ENCODE measurements at places on chromosomes 3 and 15.

GRCh38 chr3:34053626-34054025 is 255.2 kb downstream of the PDCD6IP start:
- no peak for DNase-seq

- no peak for DNase-seq
These were observed 22.0 kb downstream of the PRR23E start for GRCh38 chr3:127214975-127215374.

GRCh38 chr3:197168606-197169005 is 129.8 kb downstream of the DLG1 start:
- DNase-seq, result no peak

GRCh38 chr3:21446027-21446426 is 305.0 kb downstream of the ZNF385D start:
- DNase-seq, result no peak

GRCh38 chr3:71421475-71421819 is 162.1 kb downstream of the FOXP1 start:
- DNase-seq, result no peak

DNA sequence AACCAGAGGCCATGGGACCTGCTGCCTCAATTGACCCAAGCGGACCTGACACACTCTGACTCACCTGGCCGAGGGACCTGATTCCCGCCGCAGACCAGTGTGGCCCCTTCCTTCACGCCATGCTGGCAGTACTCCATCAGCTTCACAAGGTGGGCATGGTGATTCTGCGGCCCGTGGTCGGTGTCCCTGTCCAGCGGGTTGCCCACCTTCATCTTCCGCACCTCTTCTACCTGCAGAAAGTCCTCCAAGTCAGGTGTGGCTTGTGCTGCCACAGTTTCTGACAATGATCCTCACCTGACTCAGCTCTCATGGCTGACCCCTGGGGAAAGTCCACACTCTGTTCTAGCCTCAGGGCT is 25.9 kb upstream of the SLC41A3 start:
- peak; percentile 1 for DNase-seq

GRCh38 chr3:108006077-108006771 is 84.6 kb downstream of the CD47 start:
- DNase-seq, result no peak

GRCh38 chr15:39135989-39136388 is 444.9 kb upstream of the THBS1 start:
- DNase-seq, result no peak

DNA sequence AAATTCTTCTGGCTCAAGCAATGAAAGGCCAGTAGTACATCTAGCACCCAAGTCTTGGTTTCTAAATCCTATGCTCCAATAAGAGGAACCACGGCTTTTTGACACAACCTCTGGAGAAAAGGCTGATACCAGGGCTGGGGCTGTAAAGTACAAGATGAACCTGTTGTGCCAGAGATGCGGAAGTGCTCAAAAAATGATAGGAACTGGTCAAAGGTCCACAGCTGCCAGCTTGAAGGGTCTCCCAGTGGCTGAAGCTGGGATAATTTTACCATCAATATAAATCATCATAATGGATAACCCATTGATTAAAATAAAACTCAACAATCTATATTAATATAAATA is 558 bp upstream of the NCEH1 start:
- DNase-seq, result no peak

DNA sequence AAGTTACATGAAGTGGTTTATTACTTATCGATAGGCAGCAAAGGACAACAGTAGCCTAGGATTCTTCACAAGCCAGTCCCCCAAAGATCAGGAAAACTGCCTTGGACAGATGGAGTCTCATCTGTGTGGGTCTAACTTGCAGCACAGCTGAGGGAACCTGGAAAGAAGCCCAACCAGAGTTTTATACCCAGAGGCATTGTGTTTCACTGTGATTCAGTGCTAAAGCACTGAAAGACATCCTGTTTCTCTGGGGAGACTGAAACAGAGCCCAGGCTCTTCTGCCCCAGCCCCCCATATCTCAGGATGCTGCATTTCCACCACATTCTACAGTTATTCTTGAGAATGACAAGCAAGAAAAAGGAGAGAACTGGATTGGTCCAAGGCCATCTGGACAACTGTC is 48.2 kb upstream of the PYDC2 start:
- DNase-seq, result no peak

DNA sequence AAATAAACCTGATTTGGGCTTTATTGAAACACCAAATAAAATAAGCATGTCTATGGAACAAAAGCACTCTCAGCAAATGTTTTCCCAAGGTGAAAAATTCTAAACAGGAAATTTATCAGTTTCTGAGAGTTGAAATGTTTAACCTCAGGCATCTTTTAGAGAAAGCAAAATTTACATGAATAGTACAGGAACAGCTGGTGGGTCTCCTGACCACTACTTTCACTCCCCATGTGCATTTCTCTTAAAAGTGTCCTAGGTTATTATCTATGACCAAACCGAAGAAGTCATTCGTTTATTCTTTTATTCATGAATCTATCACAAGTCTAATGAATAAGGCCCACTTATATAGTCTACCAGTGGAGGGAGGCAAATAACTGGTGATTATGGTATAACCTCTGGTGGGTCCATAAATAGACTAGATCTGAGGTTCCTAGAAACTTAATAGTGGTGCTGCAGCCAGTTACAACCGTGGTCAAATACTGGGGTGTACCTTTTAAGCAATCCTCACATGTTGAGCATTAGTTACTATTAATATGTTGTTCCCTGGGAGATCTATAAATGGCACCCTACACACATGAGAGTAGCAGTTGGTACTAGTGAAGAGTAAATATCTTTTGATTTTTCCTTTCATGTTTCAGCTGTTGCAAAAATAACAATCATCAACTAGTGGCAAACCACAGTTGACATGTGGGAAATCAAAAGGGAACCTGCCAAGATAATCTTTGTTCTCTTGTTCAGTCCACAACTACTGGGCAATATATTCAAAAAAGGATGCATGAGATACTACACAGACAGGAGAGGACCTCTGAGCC is 169.3 kb upstream of the STAC start:
- no peak for DNase-seq

DNA sequence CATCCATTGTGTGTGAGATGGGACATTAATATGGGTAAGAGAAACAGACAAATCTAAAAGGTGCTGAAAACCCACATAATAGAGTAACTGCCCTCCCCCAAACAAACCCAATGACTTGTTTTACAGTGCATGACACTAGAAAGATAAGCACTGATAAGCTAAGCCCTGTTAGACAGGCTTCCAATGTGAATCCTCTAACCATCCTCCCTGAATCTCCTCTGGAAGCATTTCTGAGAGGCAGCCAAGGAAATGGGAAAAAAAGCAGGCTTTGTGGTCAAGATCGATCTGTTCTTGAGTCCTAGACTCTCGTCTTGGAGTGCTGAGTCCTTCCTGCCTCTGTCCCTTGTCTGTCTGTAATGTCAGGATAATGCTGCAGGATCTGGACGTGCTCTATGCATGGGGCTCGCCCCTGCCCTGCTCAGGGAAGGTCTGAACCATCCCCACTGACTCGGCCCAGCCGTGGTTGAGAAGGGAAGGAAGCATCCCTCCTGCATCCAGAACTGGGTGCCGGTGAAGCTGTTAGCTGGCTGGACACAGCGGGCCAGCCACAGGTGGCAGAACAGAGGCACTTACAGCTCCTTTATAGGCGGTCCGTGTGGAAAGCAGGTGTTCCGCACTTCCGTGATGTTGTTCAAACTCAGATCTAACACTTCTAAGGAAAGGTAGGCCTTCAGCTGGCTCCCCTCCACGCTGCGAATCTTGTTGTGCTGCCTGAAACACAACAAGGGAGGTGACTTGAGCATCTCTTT is 84.1 kb downstream of the LRIG1 start:
- no peak for DNase-seq

DNA sequence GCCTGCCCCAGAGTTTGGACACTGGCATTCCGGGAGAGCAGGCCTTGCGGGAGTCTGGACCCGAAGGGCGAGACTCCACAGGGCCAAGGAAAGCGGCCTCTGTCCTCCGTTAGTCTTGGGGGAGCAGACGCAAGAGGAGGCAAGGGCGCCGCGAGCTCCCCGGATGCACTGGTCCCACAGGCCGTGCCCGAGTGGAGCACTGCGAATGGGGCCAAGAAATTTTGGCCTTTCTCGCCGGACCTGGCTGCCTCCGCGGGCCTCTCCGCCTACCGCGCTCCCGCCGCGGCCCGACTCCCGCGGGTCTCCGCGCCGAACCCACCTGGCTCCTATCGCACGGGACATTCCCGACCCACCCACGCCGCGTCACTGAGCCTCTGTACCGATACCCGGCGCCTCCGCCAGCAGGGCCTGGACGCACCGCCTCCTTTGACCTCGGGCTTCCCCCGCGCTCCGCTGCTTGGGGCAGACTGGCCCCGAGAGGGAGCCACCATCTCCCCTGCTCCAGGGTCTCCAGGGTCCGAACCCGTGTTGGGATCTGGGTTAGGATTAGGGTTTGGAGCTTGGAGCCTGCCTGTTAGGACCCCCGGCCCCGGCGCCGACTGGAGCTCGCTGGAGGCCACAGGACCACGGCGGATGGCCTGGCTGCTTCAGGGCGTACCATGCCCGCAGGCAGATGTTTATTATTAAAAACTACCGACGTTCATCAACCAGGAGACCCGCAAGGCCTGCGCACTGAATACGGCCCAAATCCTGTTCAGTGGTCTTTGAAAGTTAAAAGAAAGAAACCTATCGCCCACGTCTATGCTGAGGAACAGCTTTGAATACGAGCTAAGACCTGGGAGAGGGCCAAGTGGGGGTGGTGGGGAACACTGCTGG is 11.7 kb downstream of the SHOX2 start:
- no peak for DNase-seq

GRCh38 chr3:33544126-33544525 is 103.9 kb upstream of the UBP1 start:
- DNase-seq, result no peak

DNA sequence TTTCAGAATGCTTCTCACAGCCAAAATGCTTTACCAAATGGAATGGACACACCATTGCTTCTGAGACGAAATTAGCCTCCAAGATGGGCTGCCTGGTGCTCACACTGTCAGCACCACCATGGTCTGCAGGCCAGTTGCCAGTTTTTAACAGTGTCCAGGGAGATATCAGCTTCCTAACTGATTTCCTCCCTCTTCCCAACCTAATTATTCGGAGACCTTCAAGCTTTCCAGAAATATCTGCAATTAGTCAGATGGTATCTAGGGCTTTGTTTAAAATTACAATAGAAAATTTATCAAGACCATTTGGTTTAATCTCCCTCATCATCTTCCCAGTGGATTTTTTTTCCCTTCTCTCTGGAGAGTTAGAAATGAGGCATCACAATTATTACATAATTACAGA is 287.5 kb downstream of the ZPLD1 start:
- no peak for DNase-seq

DNA sequence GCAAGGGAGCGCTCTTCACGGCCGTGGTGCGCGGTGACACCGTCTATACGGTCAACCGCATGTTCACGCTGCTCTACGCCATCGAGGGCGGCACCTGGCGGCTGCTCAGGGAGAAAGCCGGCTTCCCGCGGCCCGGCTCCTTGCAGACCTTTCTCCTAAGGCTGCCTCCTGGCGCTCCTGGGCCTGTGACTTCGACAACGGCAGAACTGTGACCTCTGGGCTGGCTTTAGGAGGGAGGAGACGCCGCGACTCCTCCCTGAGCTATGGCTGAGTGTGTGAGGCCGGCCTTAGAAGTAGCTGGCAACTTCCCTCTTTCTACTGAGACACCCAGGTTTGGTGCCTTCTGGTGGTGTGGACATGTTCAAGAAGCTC is 1.4 kb downstream of the KBTBD13 start:
- DNase-seq, result no peak

DNA sequence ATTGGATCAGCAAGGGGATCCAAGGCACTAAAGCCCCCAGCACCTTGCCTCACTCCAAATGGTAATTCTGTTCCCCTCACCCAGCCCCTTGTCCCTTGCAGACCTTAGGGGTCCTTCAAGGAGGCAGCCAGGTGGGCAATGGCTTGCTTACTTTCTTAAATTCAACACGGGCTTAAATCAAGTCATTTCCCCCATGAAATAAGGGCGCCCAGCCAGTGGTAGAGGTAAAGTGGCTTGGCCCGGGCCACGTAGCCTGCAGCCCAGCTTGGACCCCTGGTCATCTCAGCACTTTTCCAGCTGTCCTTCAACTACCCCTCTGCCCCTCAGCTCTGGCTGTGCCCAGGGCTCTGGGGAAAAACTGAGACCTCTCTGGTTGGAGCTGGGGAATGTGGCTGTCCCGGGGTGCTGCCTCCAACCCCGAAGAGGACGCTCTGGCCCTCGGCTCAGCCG is 1.2 kb downstream of the PSTPIP1 start:
- no peak for DNase-seq

DNA sequence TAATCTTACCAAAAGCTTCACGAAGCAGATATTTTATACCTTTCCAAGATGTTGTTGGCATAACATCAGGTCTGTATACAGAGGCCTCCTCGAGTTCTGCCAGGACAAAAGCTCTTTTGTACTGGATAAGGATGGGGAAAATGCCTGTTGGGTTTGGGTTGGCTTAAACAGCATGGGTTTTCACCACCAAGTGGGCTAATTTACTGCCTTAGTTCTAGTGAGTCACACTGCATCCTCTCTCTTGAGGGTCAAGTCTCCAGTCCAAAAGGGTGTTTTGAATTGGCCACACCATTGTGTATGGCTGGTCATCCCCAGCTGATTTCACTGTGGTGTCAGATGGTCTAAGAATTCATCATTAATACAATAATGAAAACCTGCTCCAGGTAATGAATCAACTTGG is 26.1 kb upstream of the BHLHE40 start:
- no peak for DNase-seq

GRCh38 chr3:193620650-193621049 is 27.6 kb downstream of the OPA1 start:
- DNase-seq, result no peak

GRCh38 chr3:110027446-110028080 is 690.2 kb upstream of the DPPA4 start:
- DNase-seq, result no peak

DNA sequence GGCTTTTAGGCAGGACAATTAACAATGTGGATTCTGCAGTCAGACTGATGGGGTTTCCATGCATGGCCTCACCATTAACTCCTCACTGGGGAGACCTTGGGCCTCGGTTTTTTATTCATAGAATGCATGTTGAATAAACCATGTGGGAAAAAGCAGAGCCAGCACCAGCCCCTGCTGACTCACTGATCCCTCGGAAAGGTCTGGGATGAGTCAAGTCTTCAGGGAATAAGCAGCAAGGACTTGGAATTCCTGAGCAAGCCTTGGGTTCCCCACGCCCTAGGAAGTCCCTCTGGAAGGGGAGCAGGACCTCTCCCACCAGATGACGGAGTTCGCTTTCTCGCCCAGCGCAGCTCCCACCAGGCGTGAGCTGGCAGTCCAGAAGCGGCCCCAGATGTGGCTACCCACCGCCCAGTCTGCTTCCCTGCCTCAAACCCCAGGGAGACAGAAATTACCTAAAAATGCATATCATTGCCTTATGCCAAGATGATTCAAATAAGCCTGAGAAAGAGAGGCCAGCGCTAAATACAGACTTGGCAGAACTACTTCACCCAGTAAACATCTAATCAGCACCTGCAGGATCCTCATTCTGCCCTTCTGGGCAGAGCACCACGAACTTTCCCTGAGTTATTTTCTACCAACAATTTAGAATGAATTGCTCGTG is 45.4 kb downstream of the BTD start:
- no peak for DNase-seq

- no peak for DNase-seq
These were observed 133.7 kb downstream of the FILIP1L start for GRCh38 chr3:99980606-99981005.

GRCh38 chr3:169243579-169243978 is 419.9 kb downstream of the MECOM start:
- DNase-seq, result no peak

All from GM12892 (cell line).